ENCODE measurements at places on chromosomes 1 and 21.

- no peak for DNase-seq
Observed at GRCh38 chr1:56911098-56911938, 54.5 kb downstream of the C8B start.

GRCh38 chr1:212951947-212952640, 1.8 kb downstream of the VASH2 start:
- DNase-seq, result no peak

GRCh38 chr1:8863794-8864233, 14.7 kb downstream of the ENO1 start:
- DNase-seq, result no peak

GRCh38 chr1:78274814-78275213, 216.0 kb upstream of the PTGFR start:
- no peak for DNase-seq

DNA sequence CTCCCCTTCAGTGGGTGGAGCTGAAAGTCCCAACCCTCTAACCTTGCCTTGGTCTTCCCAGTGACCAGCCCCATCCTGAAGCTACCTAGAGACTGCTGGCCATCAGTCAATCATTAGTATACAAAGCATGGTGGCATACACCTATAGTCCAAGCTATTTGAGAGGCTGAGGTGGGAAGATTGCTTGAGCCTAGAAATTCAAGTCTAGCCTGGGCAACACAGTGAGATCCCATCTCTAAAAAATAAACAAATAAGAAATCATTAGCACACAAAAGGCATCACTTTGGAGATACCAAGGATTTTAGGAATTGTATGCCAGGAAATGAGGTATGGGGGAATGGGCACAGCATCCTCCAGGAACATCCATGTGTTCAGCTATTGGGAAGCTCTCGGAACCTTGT, 4.4 kb upstream of the IFI6 start:
- DNase-seq, result no peak

DNA sequence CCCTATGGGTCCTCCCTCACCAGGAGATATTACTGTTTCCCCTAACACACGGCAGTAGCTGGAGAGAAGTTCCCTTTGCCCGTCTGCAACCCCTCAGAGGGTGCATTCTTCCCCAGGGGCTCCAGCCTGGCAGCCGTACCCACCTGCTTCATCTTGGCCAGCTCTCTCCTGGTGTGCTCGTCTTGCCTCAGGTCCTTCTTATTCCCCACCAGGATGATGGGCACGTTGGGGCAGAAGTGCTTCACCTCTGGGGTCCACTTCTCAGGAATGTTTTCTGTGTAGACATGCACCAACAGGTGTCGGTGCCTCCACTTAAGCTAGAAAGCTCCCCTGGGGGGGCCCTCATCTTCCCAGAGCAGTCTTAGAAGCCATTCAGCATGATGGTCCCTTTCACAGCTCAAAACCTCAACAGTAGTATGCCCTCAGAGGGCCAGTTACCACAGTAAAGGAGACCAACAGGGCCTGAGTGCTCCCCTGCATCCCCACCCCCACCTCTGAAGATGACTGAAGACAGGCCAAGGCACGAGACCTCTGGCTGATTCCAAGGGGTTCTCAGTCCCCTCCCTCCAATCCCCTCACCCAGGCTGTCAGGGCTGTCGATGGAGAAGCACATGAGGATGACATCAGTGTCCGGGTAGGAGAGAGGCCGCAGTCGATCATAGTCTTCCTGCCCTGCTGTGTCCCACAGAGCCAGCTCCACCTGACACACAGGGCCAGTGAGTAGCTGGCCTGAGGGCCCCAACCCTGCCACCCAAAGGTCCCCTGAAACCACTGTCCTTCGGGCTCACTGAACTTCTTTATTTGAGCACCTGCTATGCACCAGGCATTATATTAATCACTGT, 4.3 kb downstream of the RHOC start:
- DNase-seq, result no peak

DNA sequence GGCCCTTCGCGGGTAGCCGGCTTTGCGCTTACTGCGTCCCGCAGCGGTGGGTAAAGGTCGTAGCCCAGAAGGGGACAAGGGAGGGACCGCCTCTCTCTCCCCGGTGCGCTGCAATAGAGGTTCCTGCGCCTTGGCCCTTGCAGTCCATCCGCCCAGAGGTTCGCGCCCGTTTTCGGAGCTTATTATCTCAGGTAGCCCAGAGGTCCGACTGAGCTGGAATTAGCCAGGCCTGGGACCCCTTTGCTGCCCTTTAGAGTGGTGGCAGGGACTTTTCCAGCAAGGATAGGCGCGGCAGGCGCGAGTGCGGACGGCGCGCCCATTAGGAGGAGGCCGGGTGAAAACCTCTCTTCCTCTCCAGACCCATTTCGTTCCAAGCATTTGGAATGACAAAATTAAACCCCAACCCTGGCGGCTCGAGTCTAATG, 5.0 kb downstream of the LHX4 start:
- no peak for DNase-seq

DNA sequence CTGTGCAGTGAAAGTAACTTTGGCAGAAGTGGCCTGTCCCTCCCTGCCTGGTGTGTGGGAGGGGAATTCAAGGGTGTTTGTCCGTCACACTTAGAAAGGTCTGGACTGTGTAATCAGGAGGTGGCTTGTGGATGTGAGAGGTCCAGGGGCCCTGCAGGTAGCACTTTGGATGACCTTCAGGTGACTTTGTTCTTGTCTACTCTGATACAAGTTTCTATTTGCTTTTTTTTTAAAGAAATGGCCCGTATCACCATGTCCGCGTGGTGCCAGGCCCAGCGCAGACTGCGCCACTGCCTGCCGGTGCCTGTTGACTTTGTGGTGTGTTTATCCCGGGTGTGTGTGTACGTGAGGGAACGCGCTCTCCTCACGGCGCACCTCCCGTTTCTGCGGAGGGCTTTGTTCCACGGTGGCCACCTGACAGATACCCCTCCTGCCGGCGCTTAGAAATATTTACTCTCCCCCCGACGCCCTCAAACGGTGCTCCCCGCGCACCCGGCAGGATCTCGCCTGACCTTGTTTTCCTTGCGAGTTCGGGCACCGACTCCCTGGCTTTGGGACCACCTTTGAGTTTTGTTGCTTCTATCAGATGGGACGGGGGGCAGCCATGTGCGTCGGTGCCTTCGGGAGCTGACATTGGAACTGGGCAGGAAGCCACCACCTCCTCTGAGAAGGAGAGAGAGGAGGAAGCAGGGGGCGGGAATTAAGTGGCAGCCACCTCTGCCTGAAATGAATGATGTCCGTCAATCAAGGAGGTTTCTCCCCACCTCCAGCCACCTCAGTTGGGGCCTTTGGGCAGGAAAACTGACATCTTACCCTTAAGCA, 119.4 kb downstream of the PRDM16 start:
- no peak for DNase-seq

DNA sequence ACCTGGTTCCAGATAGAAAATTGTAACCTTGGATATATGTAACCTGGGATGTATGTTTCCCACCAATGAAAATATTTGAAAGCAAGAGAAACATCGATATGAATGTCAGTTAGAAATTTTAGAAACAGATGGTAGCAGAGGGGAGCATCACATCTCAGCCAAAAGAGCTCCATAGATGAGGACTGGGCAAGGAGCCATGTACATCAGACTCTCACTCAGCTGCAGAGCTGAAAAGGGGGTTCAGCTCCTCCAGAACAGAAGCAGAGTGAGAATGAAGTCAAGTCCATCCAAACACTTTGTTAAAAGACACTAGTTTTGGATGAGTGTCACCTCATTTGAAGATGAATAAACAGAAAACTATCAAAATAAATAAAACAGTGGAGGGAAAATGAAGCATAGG, 202.4 kb downstream of the HMCN1 start:
- DNase-seq, result no peak

DNA sequence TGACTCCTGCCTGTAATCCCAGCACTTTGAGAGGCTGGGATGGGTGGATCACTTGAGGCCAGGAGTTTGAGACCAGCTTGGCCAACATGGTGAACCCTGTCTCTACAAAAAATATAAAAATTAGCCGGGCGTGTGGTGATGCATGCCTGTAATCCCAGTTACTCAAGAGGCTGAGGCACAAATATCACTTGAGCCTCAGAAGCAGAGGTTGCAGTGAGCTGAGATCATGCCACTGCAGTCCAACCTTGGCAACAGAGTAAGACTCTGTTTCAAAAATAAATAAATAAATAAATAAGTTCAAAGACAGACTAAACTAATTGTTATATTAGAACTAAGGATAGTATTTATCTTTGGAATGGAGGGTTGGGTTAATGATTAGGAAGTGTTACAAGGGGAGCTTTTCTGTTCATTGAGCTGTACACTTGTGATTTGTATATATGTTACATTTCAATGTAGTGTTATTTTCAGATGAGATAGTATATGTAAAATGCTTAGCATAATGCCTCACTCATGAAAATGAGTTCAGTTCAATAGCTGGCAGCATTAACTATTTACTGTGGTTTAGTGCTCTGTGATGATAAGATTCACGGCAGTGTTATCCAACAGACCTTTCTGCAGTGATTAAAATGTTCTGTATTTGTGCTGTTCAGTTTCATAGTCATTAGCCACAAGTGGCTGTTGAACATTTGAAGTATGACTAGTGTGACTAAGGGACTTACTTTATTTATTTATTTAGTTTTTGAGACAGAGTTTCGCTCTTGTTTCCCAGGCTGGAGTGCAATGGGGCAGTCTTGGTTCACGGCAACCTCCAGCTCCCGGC, 47.7 kb downstream of the OSBPL9 start:
- DNase-seq, result no peak

All from NCI-H1417 treated with DMSO at 0.1 percent for 48 hours (cell line).